AG04450 (cell line): ENCODE measurements at places on chromosomes 2 and 18.

DNA sequence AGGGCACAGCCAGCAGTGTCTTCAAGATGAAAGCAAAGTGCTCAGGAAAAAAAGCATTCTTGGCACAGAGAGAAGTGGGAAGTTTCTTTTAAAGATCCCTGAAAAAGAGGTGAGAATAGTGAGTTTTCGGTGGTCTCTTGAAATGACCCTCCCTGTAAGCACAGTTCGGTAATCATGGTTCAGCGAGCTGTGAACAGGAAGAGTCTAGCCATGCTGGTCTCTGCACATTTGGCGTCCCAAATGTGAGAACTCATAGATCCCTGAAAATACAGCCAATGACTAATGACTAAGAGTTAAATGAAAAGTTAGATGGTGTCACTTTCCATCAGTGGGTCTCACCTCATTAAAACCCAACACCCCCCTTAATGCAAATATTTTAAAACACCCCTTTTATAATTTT is 3.4 kb downstream of the IL1R1 start:
- no peak for DNase-seq

GRCh38 chr2:129069875-129070594 is 751.4 kb upstream of the HS6ST1 start:
- DNase-seq = no peak

- no peak for DNase-seq
Observed at GRCh38 chr18:13612196-13612997, 114.0 kb downstream of the FAM210A start.

DNA sequence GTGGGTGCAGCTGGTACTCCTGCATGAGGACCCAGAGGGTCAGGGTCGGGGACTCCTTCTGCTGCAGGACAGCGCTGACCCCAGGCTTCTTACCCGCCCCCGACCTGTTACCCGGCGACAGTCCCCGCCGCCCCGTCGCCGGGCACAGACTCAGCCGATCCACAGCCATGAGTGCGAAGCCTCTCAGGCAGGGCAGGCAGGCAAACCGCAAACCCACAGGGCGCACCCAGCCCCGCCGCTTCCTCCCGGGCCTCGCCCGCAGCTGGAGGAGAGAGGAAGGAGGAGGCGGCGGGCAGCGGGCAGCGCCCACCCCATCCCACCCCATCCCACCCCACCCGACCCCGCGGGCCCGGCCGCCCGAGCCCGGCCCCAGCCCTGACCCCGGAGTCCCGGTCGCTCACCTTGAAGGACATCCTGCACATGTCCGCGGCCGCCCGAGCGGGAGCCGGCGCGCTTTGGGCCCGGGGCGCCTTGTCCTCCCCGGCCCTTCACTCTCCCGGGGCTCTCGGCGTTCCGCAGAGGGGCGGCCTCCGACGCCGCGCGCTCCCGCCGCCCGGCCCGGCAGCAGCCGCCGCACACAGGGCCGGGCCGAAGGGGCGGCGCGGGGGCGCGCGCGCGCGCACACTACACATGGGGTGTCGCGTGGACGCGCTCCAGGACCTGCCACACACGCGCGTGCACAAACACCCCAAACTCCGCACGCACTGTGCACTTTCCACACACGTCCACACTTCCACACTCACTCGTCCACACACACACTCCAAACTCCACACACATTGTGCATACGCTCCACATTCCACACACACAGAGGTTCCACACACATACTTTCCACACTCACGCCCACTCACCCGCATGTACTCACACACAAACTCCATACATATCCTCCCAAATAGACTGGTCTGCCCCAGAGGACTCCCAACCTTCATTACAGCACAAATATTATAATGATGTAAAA is at the start of gene ANKRD29:
ANKRD29 (minus strand) TSS at position 603 of the 955 bp plus-strand sequence; CDS start at position 422, 181 bp downstream.
- DNase-seq = no peak

GRCh38 chr2:232502911-232503808 is 15.5 kb upstream of the ECEL1 start:
- DNase-seq = no peak

- DNase-seq = no peak
Observed at GRCh38 chr2:14563324-14563723, 69.2 kb upstream of the LRATD1 start.

DNA sequence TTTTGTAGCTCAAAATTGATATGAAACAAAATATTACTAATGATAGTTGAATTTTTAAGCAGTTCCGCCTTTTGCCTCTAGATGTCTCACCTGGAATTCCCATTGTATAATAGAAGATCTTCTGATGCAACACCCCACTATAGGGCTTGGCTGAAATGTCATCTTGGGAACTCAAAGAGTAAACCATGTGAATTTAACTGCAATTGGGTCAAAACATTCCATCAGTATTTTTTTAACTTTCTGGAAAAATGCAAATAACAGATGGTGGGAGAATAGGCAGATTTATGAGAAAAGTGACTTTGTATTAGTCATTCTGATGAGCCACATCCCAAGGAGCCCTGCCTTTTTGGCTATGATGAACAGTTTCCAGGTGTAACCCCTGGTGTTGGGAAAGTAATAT is 489.9 kb downstream of the NYAP2 start:
- DNase-seq = peak; percentile 74

- no peak for DNase-seq
Observed at GRCh38 chr2:205959521-205959920, 126.5 kb downstream of the INO80D start.

DNA sequence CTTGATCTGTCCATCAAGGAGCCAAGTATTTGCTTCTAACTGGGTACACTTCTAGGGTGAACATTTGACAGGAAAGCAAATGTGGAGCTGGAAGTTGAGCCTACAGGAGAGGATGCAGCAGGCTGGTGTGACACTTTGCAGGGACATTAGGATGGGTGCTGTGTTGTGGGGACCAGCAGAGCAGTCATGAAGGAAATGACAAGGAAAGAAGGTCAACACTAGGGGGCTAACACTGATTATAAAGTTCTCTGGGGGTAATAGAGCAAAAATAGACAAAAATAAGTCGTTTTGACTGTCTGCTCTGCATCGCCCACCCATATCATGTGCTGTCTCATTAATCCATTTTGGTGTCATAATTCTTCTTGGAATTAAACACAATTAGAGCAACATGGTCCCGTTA is 652.4 kb downstream of the STK39 start:
- DNase-seq = no peak

- DNase-seq = no peak
Observed at GRCh38 chr2:188810586-188810985, 163.6 kb upstream of the COL3A1 start.

GRCh38 chr2:180002198-180002770 is 4.8 kb downstream of the CWC22 start:
- DNase-seq = no peak

DNA sequence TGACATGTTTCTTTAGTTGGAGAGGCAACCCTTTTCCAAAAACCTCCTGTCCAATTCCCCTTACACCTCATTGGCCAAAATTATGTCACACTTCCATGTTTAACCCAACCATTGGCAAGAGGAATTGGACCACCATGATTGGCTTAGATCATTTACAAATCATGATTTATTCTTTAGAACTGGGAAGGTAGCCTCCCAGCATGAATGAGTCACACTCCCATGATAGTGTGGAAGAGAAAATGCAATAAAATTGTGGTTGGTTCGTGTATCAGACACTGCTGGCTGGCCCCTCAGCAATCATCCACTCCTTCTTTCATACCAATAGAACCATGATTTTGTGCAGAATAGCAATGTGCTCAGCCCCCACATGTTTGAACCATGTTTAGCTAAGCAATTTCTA is 156.6 kb upstream of the ACVR2A start:
- no peak for DNase-seq

DNA sequence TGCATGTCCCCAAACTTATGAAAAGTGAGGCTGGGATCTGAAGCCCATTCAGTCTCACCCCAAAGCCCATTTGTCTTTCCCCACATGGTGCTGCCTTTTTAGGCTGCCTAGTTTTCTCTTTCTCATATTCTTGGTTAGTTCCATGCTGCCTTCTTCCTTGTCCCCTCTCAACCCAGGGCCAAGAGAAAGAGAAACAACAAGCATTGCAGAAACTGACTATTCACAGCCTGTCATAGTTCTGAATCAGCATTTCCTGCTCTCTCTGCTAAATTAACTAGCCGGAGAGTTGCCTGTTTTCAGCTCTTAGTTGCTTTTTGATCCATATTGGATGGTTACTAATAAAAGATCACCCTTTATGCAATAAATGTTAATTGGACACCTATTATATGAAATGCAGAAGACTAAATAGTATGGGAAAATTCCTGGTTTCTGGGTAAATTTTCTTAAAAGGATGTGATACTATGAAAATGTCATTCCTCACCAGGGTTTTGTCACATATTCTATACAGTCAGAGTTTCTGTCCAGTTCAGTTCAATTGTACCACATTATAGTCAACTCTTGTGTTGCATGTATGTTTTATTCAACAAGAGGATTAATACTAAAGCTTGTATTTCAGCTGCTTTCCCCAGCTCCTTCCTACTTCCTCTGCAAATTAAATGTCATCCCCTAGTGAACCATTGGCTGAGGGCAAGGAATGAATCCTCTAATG is 246.5 kb downstream of the GALR1 start:
- no peak for DNase-seq

DNA sequence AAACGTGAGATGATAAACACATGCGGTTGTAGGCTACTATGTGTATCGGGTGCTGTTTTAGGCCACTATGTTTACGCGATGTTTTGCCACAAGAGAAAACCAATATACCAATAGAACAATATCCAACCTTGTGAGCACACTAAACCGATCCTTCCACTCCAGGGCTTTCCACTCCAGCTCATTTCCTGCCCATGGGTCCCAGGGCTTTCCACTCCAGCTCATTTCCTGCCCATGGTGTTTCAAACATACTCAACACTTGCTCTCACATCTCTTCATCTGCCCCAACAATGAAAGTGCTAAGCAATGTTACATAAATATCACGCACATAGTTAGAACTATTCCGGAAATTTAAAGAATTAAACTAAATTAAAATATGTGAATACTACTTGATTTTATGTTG is 80.0 kb downstream of the EPB41L3 start:
- no peak for DNase-seq

DNA sequence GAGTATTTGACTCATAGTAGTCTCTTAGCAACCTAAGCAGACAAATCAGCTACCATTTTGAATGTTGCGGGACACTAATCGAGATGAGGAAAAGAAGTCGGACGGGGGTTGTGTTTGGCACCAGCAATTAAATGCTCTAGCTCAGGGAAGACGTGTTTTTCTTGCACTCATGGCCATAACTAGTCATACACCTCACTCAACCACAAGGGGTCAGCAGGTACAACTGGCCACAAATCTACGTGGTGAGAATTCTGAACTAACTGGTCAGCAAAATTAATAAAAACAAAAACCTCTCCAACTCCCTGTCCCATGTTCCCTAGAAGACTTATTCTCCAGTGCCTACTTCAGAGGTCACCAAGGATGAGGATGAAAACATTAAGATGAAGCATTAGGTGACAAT is 1467.8 kb downstream of the DPP10 start:
- DNase-seq = no peak

DNA sequence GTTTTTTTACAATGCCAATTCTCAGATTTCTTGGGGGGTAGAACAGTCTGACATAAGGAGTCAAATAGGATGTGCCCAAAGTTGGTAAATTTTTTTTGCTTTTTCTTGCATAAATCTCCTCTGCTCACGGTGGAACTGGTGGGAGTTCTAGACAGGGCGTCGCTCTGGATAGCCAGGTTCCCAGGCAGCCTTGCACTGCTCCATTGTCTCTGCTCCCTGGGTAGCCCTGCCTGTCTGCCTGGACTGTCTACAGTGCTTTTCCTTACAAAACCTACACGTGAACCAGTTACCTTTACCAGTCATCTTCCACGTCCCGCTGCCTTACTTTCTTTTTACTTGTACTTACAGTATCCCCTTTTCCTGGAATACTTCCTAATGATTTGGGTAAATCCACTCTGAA is 117.1 kb downstream of the ZNF407 start:
- DNase-seq = no peak

DNA sequence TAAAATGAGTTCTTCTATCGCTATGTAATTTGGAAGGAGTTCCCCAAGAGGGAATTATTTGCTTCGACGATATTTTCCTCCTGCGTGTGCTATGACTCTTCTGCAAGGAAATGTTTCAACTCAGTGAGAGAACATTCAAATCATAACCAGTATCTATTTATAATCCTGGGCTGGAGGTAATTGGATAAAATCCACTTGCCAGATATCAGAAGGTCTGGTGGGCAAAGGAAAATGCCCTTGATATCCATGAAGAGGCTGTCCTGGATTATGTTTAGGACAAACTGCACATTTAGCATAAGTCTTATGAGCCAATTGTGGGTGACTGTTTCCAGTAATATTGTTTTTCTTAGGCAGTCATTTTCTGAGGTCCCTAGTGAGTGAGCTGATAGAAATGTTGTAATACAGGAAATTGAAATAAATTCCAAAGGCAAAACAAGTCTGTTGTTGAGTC is 17.7 kb downstream of the RPIA start:
- DNase-seq = no peak

DNA sequence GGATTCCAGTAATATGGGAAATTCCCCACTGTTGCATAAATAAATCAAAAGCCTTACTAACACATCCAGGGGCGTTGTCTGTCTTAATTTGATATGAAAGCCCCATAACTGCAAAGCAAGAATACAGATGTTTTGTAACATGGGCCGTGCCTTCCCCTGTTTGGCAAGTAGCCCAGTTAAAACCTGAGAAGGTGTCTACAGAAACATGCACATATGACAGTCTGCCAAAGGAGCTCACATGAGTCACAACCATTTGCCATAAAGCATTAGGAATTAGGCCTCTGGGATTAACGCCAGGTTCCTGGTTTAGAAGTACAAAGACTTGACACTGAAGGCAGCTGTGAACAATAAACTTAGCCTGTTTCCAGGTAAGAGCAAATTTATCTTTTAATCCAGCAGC is 43.1 kb upstream of the LONRF2 start:
- peak; percentile 87 for DNase-seq

GRCh38 chr2:209236377-209236776 is 187.5 kb upstream of the MAP2 start:
- DNase-seq = no peak

GRCh38 chr2:118830118-118830517 is 17.3 kb downstream of the EN1 start:
- no peak for DNase-seq

GRCh38 chr2:229930656-229931055 is 8.4 kb downstream of the FBXO36 start:
- DNase-seq = no peak
